ENCODE measurements at places on chromosomes 13 and 19. TPM values are rescaled to one million over a fixed set of nuclear protein-coding genes. Genes with fewer than 3 reads are reported as not detected.

Gene CA11
- total RNA-seq: 2.1 TPM

Gene ACP4
- total RNA-seq: not detected

Gene TMEM221
- total RNA-seq: not detected

Gene CDK8
- 24.9 TPM for total RNA-seq
